Anterior cingulate cortex (tissue), 58 donors: ENCODE measurements at places on chromosomes 7 and 10.

- DNase-seq = peak; percentile 35
These were observed 15.2 kb downstream of the SOSTDC1 start for GRCh38 chr7:16450366-16450765.

- DNase-seq = no peak
These were observed 19.9 kb upstream of the GGCT start for GRCh38 chr7:30524545-30524944.

- no peak for DNase-seq
These were observed 76.5 kb downstream of the BMPER start for GRCh38 chr7:33981671-33982424.

DNA sequence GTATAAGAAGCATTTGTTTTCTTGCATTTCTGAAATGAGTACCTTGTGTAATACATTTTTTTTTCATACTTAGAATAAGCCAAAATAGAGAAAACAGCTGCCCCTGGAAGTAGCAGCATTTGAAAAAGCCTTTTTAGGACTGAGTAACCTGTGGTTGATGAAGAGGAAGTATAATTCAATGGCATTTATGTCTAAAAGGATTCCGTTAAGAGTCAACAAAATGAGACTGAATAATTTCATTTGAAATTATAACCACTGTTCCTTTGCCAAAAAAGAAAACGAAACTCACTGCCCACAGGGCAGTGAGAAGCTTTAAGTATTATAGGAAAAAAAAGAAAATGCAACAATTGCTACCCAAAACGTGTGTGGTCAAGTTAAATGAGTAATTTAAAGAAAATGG, 705.6 kb upstream of the PHF14 start:
- DNase-seq = no peak

DNA sequence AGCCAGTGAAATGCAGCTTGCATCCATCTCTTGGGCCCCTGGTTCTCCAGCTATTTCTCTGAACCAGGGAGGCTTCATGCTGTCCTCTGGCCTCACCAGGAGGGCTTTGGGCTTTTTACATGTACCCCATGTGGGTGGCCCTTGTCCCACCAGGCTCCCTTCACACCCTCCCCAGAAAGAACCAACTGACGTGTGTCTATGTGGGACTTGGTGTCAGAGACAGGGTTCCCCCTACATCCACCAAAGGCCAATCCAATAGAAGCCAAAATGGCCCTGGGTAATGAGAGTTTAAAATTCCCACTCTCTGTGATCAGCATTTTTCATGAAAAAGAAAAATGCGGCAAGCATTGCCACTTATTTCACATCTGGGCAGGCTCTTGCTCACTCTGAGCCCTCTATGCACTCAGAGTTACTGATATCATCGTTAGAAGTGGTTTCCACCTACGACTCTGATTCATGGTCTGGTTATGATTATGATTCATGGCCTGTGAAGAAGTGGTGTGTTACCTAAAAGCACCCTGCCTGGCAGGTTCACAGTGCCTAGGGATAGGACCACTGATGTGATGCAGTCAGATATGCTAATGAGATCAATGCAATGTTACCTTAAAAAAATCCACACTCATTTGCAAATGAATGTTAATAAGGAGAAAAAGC, 133.5 kb downstream of the BUB3 start:
- DNase-seq = no peak

DNA sequence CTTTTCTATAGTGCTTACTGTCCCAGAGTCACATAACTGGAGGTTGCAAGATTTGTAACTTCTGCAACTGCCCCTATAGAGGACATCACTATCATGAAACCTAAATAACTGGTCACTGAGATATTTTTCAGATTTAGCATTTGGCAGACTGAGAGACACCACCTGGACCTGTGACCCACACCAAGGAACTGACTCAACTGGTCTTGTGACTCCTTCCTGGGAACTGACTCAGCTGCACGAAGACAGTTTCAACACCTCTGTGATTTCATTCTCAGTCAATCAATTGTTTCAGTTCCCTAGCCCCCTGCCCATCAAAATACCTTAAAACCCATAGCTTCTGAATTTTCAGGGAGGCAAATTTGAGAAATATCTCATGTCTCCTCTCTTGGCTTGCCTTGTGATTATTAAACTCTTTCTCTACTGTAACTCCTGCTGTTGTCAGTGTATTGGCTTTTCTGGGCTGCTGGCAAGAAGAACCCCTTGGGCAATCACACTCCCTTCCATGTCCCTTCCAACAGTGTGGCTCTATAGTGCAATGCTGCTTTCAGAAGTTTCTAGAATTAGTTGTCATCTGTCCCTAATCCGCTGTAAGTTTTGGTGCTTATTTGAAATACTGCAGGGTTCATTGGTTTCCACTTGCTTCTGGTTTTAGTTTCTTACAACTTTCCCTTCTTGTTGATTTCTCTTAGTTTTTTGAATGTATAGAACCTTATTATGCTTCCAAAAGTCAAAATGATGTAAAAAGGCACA, 127.8 kb upstream of the ADCY1 start:
- DNase-seq = no peak

- no peak for DNase-seq
These were observed 221.6 kb downstream of the TMEM178B start for GRCh38 chr7:141295367-141295895.

DNA sequence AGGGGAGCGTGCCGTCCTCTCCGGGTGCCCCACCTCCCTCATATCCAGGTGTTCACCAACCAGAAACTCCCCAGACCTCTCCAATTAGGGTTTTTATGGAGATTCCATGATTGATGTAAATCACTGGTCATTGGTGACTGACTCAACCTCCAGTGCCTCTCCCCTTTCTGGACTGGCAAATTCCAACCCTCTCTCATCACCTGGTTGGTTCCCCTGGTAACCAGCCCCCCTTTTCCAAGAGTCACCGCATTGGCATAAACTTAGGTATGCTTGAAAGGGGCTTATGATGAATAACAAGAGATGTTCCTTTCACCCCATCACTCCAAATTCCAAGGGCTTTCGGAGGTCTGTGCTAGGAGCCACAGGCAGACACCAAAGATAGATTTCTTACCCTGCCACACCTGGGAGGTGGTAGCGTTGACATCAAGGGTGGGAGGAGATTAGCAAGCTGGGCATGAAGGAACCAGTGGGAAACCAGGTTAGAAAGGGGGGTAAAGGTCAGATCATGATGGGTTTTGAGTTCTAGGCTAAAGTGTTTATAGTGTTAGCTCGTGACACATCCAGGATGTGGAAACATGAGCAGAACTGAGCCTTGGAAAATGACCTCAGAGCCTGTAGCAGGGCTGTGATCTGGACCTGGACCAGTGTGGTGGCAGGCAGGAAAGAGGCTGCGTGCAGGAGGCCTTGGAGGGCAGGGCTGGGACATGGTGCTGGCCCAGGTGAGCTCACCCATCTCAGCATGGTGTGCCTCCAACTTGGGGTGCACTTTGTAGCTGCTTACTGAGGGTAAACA, 45.1 kb downstream of the CAMK1D start:
- no peak for DNase-seq

DNA sequence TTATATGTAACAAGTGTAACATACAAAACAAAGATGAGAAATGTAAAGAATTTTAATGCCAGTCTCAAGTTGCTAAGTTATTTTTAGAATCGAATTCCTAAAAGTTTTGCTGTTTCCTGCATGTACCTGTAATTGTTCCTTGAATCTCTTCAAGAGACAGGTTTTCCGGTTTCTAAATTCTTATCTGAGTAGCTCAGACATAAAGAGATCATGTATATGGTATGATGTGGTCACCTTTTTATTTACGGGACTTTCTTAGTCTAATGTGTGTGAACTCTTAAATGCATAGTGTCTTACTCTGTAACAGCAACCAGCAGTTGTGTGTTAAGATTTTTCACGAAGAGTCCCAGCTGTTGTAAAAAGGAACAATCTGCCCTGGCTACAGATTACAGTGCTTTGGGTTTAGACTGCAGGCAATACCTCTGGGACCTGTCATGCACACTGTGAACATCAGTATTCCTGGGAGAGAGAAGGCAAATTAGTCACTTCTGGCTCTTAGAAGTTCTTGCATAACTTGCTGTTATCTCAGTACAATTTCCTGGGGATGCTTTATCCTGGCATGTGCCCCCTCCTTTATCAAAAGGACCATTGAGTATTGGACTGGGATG, 263.4 kb downstream of the BICC1 start:
- DNase-seq = no peak

- no peak for DNase-seq
These were observed 365.1 kb upstream of the NFE2L3 start for GRCh38 chr7:25786936-25787335.

GRCh38 chr10:8873310-8873709, 818.8 kb downstream of the GATA3 start:
- no peak for DNase-seq

DNA sequence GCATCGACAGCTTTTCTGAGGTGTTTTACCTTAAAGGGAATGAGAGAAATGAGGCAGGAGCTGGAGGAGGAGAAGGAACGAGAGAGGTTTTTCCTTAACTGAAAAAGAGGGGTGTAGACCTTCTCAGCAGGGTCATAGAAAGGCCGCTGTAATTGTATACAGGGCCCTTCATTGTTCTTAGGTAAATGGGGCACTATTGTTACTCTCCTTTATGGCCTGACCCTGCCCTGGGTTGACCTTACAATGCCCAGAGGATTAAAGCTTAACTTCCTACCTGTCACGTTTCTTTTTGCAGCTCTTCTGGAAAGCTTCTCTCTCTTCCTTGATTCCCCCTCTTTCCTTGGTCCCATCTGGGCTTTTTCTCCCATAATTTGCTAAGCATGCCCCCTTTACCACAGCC, 13.7 kb upstream of the PDLIM1 start:
- no peak for DNase-seq

GRCh38 chr10:109920016-109920415, 3.3 kb downstream of the XPNPEP1 start:
- DNase-seq = no peak

- no peak for DNase-seq
These were observed 64.9 kb downstream of the IKZF1 start for GRCh38 chr7:50369143-50370026.

DNA sequence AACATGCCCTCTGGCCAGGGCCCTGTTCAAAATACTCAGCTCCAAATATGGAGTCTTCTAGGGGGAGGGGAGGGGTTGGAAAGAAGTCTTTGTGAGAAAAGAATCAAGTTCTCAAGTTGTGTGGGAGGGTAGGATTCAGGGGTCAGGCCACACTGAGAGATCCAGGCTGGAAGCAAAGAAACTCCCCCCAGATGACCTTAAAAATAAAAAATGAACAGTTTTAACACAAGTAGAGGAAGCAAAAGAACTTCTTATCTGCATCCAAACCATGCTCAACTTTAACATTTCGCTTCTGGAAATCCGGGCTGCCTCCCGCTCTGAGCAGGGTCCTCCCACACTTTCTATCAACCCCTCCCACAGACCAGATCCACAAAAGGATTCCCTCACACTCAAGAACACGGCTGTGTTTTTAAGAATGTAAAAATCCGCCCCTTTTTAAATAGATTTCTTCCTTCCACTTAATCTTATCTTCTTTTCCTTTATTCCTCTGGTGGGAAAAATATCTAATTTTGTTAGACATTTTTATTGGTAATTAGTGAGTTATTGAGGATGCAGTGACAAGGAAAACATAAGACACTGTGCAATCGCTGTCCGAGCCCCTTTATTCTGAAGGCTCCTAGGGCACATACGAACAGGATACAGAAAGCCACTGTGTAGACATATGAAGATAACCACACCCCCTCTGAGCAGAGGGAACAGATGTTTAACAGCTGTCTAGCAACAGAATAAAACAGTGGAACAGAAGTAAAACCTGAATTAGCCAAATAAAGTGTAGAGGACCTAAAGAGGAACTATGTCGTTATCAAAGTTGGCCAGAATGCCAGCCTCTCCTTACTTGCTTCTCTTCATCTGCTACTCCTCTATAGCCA, 43.8 kb downstream of the CYTH3 start:
- DNase-seq = no peak

GRCh38 chr7:46461334-46461777, 540.3 kb upstream of the IGFBP3 start:
- no peak for DNase-seq

DNA sequence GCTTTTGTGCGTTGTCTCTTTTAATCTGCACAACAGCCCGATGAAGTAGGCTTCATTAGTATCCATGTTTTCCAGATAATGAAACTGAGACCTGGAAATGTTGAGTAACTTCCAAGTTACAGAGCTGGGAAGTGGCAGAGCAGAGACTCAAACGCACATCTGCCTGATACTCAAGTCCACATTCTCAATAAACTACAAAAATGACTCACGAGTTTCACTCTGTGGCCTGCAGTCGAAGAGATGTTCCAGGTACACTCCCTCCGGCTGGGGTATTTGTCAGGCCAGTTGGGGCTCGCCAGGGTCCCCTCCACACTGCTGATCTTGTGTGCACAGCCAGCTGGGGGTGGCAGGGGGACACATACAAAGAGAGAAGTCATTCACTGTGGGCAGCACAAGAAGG, 17.7 kb upstream of the OPALIN start:
- no peak for DNase-seq

- no peak for DNase-seq
These were observed 14.5 kb downstream of the GIMAP8 start for GRCh38 chr7:150464962-150465361.

DNA sequence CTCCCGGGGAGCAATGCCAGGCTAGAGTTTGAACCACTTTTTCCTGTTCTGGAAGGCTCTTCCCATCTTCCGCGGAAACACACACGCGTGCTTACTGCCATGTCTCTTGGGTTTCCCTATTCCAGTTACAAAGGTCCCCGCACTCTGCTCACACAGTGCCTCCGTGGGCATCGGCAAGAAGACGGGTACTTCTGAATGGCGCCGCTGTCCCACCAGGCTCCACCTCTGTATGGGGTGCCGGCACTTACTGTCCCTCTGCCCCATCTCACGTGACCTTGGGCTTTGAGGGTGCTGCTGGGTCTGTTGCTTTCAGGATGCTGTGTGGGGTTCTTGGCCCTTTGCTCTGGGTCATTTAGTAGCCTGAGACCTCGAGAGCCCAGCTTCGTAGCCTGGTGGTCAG, 170.7 kb upstream of the SH2B2 start:
- DNase-seq = no peak

GRCh38 chr10:71873582-71874211, 22.6 kb upstream of the PSAP start:
- no peak for DNase-seq

DNA sequence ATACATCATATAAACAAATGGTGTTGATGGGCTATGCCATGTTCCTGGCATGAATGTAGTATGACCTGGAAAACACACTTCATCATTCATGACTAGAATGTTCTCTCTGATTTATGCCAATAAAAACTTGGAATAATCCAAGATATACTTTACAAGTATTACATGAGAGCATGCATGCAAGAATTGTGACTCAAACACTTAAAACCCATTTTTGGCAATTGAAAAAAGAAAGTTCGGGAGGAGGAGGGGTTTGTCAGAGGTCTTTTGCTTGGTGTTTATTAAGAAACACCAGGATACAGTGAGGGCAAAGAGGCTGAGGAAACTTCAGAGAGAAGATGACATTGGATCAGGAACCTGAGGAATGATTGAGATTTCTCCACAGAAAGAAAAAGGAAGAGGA, 10.2 kb upstream of the CUL1 start:
- DNase-seq = no peak
